ENCODE measurements at places on chromosomes 4 and X. TPM values are rescaled to one million over a fixed set of nuclear protein-coding genes. Genes with fewer than 3 reads are reported as not detected.

MAGEC1 gene
- 0.02 TPM for total RNA-seq

GABRA4 gene
- not detected for total RNA-seq

ZNF630 gene
- total RNA-seq: 0.55 TPM

CENPVL3 gene
- 0.13 TPM for total RNA-seq

SORBS2 gene
- not detected for total RNA-seq

SERPINA7 gene
- not detected for total RNA-seq

SUPT20HL2 gene
- not detected for total RNA-seq

AREG gene
- 96.5 TPM for total RNA-seq

RNF212 gene
- 2.1 TPM for total RNA-seq

GUCY1A1 gene
- not detected for total RNA-seq

SNCA gene
- 0.22 TPM for total RNA-seq

EDA gene
- 0.60 TPM for total RNA-seq

FAM156B gene
- total RNA-seq: 8.8 TPM

C4orf33 gene
- 3.6 TPM for total RNA-seq

TCP11X2 gene
- not detected for total RNA-seq

EGFL6 gene
- not detected for total RNA-seq

F11 gene
- total RNA-seq: not detected

NXF2 gene
- not detected for total RNA-seq

SPANXC gene
- total RNA-seq: 0.65 TPM

BEND2 gene
- total RNA-seq: not detected

MAP7D2 gene
- total RNA-seq: 6.1 TPM

COX7B2 gene
- total RNA-seq: not detected

GLRA3 gene
- not detected for total RNA-seq

TMPRSS11B gene
- total RNA-seq: not detected

OR13H1 gene
- not detected for total RNA-seq

TLR8 gene
- total RNA-seq: not detected

TRAM1L1 gene
- total RNA-seq: 0.32 TPM

KIT gene
- total RNA-seq: not detected

NAP1L5 gene
- 1.5 TPM for total RNA-seq

PPP4R3C gene
- not detected for total RNA-seq

PDGFC gene
- total RNA-seq: 2.5 TPM

OPHN1 gene
- 1.5 TPM for total RNA-seq

ADRA2C gene
- total RNA-seq: 11.5 TPM

COL4A6 gene
- 15.5 TPM for total RNA-seq

NSUN7 gene
- 0.40 TPM for total RNA-seq

KDM5C gene
- total RNA-seq: 43.3 TPM

RHOXF1 gene
- total RNA-seq: not detected

SSX3 gene
- not detected for total RNA-seq

MMRN1 gene
- total RNA-seq: not detected

MAGEB1 gene
- not detected for total RNA-seq

GABRB1 gene
- total RNA-seq: not detected

TMEM185A gene
- total RNA-seq: 29.9 TPM

BTK gene
- total RNA-seq: 0.08 TPM

TLL1 gene
- 0.30 TPM for total RNA-seq

CT83 gene
- total RNA-seq: not detected

LONRF3 gene
- 3.5 TPM for total RNA-seq

CLDN34 gene
- not detected for total RNA-seq

CRMP1 gene
- total RNA-seq: 2.5 TPM

PNMA3 gene
- 0.13 TPM for total RNA-seq

MAGEE2 gene
- total RNA-seq: not detected

SHROOM4 gene
- total RNA-seq: not detected

CFAP47 gene
- total RNA-seq: not detected

PASD1 gene
- total RNA-seq: not detected

MAD2L1 gene
- 49.4 TPM for total RNA-seq

FRG2 gene
- total RNA-seq: 0.09 TPM

ELOVL6 gene
- 21.8 TPM for total RNA-seq

PLXNB3 gene
- 5.0 TPM for total RNA-seq
